ENCODE measurements at places on chromosomes 4 and X.

GRCh38 chr4:15232366-15233263, 195.2 kb upstream of the C1QTNF7 start:
- DNase-seq: no peak

DNA sequence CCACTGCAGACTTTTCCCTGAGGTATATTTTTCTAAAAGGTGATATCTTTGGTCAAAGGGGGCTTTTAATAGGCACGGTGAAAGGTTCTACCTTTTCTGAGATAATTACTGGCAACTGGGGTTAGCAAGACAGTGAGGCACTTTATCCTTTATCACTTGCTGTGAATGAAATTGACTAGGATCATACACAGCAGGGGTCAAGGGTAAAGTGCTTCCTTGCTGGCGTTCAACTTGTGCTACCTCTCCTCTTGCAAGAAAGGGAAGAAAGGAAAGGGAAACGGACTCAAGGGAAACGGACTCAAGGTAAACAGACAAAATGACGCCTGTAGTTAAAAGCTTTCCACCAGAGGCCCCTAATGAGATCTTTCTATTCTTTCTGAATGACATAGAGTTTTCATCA, 78.6 kb upstream of the RAPGEF2 start:
- no peak for DNase-seq

DNA sequence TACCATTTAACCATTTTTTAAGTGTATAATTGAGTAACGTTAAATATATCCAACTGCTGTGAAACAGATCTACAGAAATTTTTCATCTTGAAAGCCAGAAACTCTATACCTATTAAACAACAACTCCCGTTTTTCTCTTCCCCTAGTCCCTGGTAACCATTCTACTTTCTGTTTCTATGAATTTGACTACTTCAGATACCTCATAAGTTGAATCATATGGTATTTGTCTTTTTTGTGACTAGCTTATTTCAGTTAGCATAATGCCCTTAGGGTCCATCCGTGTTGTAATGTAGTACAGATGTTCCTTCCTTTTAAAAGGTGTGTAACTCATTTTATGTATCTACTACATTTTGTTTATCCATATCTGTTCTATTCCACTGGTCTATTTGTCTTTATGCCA, 48.7 kb downstream of the STAG2 start:
- DNase-seq: no peak

DNA sequence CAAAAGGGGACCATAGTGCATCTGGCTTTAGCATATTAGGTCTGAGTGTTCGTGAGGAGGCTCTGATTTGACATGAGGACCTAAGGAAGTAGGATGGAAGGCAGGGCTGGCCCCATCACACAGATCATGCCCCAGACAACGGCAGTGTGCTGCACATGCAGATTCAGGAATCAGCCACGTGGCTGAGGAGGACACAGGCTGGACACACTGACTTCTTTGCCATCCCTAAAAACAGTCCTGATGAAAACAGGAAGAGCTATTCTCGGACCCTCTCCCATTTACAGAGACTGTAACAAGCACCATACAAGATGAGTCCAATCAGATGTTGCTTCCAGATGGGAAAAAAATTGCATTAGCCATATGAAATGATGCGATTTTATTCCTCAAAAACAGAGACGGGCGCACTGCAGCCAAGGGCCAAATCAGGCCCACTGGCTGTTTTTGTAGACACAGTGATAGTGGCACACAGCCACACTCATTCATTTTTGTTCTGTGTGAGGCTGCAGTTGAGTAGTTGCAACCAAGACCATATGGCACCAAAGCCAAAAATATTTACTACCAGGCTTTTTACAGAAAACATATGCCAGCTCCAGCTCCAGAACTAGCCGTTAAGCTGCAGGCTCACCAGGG, 41.0 kb downstream of the ACSL1 start:
- DNase-seq: no peak

- no peak for DNase-seq
These were observed 206.1 kb downstream of the SLC39A8 start for GRCh38 chr4:102139132-102139573.

DNA sequence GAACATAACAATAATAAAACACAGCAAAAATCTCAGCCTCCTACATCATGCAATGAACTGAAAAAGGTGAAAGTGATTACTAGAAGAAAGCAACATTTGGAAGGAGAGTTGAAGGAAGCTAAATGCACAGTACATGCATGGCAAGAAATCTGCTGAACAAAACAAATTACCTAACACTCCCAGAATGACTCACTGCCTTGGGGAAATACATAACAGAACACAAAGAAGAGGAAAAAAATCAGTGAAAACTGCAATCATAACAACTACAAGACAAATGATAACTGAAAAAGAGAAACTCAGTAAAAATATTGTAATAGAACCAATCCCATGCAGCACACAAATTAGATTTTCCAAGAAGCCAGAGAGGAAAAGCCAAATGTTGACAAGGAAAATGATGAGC, 1513.2 kb downstream of the ARAP2 start:
- DNase-seq: no peak

All from NCI-H524 treated with DMSO at 0.1 percent for 48 hours (cell line).